Psoas muscle (tissue), 8 donors: ENCODE measurements at places on chromosomes 11 and 22. TPM values are rescaled to one million over a fixed set of nuclear protein-coding genes. Genes with fewer than 3 reads are reported as not detected.

CBLIF gene
- not detected for polyA plus RNA-seq

OSM gene
- not detected for polyA plus RNA-seq

SLC6A5 gene
- not detected for polyA plus RNA-seq

HTR3A gene
- polyA plus RNA-seq, result not detected

PIWIL4 gene
- polyA plus RNA-seq, result 0.47 TPM

MS4A8 gene
- 0.31 TPM for polyA plus RNA-seq

KDM4E gene
- not detected for polyA plus RNA-seq

MS4A6E gene
- polyA plus RNA-seq, result not detected

INS gene
- not detected for polyA plus RNA-seq

SESN3 gene
- 0.92 TPM for polyA plus RNA-seq

SLC25A18 gene
- polyA plus RNA-seq, result 6.9 TPM

NCR3LG1 gene
- polyA plus RNA-seq, result 0.01 TPM

DNA sequence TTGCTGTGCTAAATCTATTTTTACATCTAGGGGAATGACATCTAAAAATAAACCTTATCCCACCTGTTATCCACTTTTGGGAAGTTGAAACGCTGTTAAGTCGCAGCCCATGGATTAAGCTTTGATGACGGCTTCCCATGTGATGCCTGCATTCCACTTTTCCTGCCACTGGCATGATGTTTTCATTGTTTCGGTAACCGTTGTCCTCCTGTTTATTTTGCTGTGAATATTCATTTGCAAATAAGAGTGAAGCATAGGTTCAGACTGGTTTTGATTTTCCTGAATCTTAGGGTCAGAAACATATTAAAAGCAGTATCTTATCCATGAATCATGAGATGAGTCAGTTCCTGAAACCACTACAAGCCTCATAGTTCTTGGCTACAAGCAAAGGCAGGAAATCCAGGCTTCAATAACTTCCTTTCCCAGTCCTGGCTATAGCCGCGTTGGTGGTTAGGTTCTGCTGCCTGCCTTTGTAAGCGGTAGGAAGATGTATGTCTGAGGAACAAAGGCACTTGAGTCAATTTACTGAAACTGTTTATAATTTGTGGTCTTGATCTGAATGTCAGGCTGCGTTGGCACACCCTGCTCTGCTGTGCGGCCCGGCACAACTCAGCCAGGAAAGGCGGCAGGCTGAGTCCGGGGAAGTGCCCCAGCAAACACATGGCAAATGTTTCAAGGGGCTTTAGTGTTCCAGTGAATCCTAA lies 19.4 kb downstream of the TEAD1 start:
- DNase-seq, result peak; percentile 66

- DNase-seq, result no peak
Measured at GRCh38 chr22:32005453-32005852, 37.6 kb upstream of the SLC5A1 start.

- no peak for DNase-seq
Measured at GRCh38 chr11:15579287-15580001, 464.7 kb downstream of the INSC start.

DNA sequence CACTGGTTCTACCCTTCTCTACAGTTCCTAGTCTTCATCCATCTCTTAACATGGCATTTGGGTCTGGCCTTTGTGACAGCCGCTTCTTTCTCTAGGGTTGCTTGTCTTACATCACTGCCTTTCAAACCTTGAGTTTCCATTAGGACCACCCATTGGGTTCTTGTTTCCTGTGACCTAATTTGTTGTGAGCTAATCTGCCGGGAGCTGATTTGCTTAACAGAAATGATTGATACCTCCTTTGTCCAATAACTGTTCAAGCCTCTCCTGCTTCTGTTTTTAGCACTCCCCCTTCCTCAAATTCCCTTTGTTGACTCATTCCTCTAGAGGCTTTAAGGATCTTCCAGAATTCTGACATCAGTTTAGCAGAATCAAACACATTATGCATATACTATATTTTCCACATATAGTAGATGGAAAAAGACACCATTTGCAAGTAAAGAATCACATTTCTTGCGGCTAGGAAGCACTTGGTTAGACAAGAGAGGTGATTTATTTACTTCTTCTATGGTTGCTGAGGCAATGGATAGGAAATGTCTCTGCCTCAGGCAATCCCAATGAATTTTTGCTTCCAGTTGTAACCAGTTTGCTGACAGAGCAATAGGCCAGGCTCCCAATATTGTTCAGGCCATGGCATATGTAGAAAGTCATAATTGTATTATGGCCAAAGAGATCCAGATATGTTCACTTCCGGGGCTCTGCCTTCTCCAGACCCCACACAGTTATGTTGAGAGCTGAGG lies 130.7 kb downstream of the SNX19 start:
- DNase-seq, result no peak

- DNase-seq, result peak; percentile 89
Measured at GRCh38 chr22:50627642-50628542, at the start of gene ARSA. ARSA (minus strand) TSS chr22:50628152; CDS start chr22:50627779, 373 bp downstream.

DNA sequence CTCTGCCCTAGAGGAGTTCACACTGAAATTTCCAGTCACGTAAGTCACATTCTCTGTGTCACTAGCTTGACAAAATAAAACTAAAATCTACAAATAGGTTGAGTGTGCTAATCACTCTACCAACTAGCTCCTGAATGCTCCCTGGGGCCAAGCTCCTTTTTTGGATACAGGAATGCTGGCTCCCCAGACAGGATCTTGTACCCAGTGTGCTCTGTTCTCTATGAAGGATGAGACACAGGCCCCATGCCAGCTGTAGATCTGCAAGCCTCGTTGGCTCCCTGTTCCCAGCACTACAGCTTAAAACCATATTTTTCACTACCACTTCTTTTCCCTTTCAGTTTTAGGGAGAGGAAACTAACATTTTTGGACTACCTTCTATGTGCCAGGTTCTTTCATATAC lies 3.7 kb upstream of the IPO7 start:
- DNase-seq, result no peak

DNA sequence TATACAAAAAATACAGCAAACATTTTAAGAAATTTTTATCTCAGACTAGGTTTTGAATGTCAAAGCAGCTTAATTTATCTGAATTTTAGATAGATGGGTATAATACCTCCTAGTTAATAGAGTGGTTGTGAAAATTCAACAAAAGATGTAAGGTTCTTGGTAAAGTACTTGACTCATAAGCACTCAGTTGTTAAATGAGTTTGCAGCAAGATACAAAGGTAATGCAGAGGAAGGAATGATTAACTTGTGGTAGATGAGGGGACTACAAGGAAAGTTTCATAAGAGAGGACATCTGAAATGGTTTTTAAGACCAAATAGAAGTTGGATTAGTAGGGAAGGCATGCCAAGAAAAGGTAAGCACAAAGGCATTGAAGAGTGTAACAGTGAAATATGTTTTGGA lies 37.4 kb downstream of the PPME1 start:
- no peak for DNase-seq

DNA sequence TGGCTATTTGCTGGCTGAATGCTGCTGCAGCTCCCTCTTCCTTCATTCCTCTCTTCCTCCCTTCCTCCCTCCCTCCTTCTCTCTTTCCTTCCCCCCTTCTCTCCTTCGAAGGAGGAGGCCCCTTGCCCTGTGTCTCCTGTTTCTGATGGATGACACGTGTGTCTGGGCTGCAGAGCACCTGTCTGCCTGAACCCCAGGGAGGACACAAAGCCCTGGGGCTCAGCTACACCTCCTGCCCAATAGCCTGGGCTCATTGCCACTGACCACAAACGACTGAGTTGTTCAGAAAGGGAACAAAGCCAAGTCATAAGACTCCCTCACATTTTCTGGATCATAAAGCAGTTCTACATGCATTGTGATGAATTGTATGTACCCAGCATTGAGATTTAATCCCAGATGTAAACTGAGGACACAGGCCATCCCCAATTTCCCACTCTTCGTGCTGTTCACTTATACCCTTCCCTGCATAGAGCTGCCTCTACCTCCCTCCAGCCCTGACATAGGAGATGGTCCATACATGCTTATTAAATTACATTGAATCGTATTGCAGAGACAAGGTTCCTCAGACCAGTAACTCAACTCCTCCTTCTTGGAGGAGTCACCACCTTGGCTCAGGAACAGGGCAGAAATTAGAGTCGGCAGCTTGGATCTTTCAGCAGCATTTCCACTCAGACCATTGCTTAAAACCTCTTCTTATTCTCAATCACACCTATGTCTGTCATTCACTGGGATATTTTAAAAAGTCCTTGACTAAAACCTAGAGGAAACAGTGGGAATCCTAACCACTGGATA lies 1.2 kb downstream of the CSRP3 start:
- peak; percentile 52 for DNase-seq

- no peak for DNase-seq
Measured at GRCh38 chr11:134640971-134641968, 229.2 kb upstream of the B3GAT1 start.

GRCh38 chr11:114258696-114259095 lies 37.5 kb upstream of the NNMT start:
- no peak for DNase-seq

DNA sequence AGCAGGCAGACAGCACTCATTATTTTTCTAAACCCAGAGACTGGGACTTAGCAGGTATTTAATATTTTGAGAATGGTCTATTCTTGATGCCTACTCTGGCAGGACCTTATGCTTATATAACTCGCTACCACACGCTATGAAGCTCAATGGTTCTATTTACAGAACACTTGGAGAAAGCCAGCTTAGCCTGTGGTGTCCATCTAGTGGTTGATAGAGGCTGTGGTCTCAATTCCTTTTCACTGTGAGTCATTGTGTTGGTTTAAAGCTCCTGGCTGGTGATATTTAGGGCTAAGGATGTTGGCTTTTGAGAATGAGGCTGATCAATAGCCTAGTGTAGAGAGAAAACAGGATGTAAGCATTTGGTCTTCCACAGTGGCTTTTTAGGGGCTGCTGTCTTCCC lies 206.4 kb downstream of the DBX1 start:
- no peak for DNase-seq

DNA sequence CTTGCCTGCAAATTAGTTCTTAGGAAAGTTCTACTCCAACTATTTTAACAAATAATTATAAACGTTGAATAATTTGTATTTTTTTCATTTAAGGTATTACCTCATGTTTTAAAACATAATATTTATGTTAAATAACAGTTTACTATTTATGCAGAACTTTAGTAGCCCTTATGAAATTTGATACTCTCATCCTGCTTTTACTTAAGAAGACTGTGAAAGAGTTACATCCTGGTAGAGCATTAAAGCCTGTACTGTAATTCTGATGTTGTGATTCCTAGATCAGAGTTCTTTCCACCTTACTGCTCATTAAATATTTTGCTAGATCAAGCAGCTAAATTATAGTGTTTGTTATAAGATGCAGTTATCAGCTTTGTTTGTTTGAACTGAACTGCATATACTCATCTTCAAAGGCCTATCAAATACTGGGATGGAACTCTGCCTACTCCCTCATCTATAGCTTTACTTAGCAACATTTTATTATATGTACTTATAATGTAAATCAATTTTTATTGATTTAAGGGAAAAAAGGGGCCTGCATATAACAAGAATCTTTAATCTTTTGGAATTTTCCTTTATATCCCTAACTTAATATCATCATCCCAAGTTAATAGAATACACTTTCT lies 304.2 kb downstream of the DYNC2H1 start:
- no peak for DNase-seq

DNA sequence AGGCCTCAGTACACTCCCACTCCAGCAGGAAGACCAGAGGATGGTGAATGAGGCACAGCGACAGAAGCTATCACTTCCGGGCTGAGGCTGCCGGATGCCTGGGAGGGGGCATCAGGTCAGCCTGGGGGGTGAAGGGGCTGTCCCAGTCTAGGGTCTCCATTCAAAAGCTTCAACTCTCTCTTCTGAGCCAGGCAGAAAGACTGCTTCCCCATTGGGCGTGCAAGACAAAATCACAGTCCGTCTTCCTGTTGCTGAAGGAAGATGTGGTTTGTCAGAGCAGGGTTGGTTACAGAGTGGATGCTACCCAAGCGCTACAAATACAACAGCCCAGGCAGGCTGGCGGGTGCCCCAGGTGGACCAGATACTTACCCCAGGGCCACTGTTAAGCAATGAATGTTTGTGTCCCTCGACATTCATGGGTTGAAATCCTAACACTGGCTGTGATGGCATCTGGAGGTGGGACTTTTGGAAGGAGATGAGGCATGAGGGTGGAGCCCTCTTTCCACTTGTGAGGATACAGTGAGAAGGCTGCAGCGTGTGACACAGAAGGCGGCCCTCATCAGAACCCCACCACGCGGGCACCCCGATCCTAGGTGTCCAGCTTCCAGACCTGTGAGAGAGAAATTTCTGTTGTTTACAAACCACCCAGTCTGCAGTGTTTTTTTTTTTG lies 12.0 kb downstream of the UPK3A start:
- DNase-seq, result no peak

- peak; percentile 19 for DNase-seq
Measured at GRCh38 chr22:19785461-19786263, 25.1 kb downstream of the TBX1 start.

DNA sequence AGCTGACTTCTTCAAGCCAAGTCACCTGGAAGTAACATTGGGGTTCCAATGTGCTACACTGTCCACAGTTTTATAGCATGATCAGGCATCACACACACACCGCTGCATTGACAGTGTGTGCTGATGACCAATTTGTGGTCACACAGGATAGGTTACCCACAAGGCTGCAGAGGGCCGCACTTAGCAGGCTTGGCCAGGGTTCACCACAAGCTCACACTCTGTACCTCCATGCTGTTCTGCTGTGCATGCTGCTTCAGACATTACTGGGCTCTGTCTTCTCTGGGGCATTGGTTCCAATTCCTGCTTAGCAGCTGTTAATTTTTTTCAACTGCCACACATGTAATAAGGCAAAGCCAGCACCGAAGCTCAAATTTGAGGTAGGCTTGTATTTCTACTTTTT lies 11.0 kb upstream of the NRIP3 start:
- no peak for DNase-seq

GRCh38 chr11:76277298-76278175 lies 71.2 kb upstream of the WNT11 start:
- no peak for DNase-seq
